Hepatocyte (in vitro differentiated cells): ENCODE measurements at places on chromosomes 6 and 20. TPM values are rescaled to one million over a fixed set of nuclear protein-coding genes. Genes with fewer than 3 reads are reported as not detected.

BPIFB4 gene
- polyA plus RNA-seq = not detected in 2 replicates

MDFI gene
- polyA plus RNA-seq = 28.2 and 45.2 TPM in 2 replicates

DNA sequence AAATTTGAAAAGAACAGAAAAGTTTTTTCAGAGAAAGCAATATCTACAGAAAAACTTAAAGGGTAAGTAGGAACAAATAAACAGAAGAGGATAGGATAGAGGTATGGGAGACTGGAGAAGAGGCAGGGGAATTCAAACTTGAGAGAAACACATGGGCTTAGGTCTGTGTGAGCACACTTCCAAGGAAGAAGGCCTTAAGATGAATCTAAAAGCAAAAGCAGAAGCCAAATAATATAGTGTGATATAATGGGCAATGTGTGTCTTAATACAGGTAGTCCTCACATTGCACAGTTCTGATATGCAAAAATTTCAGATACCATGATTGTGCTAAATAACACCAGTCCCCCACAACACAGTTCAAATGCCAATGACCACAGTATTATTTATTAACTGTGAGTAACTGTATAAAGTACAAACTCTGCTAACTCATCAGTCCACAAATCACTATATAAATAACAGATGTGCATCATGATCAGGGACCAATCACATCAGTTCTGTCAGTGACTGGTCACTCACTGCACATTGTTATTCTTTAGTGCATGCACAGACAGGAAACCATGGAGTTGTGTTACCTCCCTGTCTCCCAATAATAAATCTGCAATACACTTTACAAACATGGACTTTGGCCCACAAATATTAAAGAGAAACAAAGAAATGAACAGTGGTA is 18.6 kb downstream of the SNX14 start:
- DNase-seq = peak; percentile 8

DNA sequence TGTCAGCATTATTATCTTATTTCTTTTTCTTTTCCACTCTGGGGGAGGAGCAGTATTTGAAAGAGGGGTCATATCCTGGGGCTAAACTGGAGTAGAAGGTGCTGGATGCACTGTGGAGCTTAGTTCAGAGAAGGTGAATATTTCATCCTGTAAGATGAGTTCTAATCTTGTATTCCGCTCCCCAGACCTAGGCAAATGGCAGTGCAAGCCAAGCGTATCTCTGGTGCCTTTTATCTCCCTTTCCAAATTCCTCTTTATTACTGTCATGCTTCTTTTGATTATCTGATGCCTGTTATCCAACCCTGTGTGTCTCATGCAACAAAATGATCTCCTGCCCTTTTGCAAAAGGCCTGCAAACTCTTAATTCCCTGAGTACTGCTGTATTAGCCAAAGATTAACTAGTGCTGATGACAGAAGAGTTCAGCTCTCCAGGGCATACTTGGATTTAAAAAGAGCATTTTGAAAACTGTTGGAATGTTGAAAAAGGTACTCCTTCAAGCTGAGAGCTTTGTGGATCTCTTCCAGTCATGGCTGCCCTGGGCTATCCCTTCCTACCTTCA is 138.0 kb downstream of the CARMIL1 start:
- DNase-seq = no peak

GRCh38 chr20:35018590-35019371 is 63.1 kb downstream of the MYH7B start:
- no peak for DNase-seq

DNA sequence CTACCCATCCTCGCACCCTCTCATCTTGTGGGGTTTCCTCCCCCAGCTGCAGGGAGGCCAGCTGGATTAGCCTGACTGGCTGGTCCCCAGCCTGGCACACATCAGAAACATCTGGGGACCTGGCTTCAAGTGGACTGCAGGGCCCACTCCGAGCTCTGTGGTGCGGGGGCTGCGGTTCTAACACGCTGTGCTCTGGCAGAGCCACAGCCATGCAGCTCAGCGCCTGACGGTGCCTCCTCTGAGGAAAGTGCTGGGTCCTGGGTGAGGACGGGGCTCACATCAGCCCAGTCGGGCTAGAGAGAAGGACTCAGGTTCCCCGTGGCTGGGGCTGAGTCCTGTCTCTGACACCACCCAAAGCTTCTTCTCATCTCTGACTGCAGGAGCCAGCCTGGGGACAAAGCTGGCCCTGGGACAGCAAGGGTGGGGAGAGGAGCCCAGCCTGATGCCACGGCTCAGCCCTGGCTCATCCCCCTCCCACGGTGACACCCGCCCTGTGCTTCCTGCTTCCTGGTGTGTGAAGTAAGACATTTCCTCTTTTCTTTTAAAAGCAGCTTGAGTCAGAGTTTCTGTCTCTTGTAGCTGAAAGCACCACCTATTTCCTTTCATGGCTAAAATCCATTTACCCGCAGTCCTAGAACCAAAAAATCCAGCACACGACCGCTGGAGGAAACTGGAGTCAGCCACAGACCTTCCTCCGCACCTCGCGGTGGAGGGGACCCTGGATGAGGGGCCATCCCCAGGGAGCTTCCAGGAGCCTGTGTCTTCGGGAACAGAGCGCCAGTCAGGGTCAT is 127.4 kb upstream of the AFDN start:
- peak; percentile 52 for DNase-seq

GRCh38 chr20:53069132-53069531 is 97.0 kb downstream of the TSHZ2 start:
- DNase-seq = no peak
